Activated CD4-positive, alpha-beta T cell treated with anti-CD3 and anti-CD28 coated beads, Interleukin-2, Interleukin-4, amounts not matched to agents 100 ng/mL and 50 ng/mL, durations not matched to agents 16 hours and 8 hours (primary cell): ENCODE measurements at places on chromosomes 7 and 10.

GRCh38 chr7:149495785-149496641 is 1.6 kb downstream of the ZNF746 start:
- DNase-seq: no peak

DNA sequence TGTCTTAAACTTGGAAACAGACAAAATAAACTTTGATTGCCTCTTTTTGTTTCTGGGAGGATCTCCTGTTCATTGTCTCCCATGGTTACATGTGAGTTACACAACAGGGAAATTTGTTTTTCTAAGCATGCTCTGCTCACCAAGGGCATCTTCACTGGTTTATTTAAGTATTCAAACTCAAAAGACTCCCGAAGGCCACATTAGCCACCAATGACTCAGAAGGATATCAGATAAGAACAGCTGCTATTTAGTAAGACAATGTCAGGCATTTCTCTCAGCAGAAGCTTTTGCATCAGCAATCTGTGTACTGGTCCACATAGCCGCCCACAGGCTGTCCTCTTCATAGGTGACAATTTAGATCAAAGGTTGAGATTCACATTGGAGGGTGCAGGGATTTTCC is 19.3 kb downstream of the OR6B1 start:
- no peak for DNase-seq

DNA sequence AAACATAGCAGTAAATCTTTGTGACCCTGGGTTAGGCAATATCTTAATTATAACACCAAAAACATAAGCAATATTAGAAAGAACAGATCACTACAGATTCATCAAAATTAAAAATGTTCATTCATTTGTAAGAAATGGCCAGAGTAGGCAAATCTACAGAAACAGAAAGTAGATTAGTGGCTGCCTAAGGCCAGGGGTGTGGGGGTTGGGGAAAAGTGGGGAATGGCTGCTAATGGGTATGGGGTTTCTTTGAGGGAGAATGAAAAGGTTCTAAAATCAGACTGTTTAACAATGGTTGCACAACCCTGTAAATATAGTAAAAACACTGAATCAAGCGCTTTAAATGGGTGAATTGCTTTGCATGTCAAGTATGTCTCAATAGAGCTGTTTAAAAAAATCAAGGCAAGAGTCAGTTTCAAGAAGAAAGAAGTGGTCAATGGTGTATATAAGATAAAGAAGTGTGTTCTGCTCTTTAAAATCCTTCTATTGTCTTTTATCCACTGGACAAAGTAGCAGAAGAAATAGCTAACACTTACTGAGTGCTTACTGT is 42.6 kb downstream of the CDK6 start:
- DNase-seq: no peak

GRCh38 chr10:109773288-109774120 is 149.8 kb downstream of the XPNPEP1 start:
- DNase-seq: peak; percentile 7

GRCh38 chr10:70542565-70542938 is 60.0 kb downstream of the PRF1 start:
- DNase-seq: no peak

GRCh38 chr10:30705101-30705624 is 75.6 kb upstream of the LYZL2 start:
- DNase-seq: peak; percentile 68
